ENCODE measurements at places on chromosomes 13 and 19.

- peak; percentile 82 for DNase-seq
These were observed at the start of gene FUT2 for GRCh38 chr19:48695743-48696352. FUT2 (plus strand) TSS chr19:48695971; CDS start chr19:48702957, 6,986 bp downstream.

DNA sequence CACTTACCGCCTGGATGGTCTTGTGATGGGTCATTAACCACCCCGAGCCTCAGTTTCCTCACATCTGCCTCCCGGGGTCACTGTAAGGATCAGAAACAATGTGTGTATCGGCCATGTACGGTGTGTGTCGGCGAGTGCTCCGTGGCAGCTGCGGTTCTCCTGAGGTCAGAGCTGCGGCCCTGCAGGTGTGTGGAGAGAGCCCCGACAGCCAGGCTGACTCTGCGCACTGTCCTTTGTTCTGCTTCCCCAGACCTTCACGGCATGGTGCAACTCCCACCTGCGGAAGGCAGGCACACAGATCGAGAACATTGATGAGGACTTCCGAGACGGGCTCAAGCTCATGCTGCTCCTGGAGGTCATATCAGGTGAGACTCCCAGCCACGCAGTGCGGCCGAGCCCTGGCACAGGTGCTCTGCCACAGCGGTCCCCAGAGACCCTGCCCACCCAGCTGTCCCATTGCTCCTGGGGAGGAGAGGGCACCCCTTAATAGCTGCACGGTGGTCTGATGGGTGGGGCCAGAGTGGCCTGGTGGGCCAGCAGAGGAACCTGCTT, 43.8 kb downstream of the CAPN12 start:
- no peak for DNase-seq

DNA sequence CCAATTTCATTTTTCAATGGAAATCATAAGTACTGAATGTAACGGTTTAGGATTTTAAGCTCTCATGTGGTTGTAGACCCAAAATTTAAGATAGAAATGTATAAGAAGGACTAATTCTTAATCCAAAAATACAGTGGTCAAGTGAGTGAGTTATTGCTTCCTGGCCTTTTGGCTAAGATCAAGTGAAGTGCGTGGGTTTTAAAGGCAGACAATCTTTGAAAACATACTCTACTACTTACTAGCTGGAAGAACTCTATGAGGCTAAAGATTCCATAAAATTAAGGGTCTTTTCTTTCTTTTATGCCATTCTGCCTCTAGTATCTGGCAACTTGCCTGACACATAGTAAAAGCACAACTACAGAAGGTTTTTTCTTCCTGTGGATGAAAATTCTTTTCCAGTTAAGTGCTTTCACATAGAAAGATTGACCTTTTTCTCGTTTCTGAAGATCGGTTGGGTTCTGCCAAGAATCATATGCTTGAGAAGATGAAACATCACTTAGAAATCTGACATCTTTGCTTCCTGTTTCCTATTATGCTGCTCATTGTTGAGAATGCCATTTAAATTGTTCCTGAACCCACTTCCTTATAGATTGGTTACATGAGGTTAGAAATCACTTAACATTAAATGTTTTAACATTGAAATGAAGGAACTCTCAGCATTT, 26.4 kb upstream of the SCEL start:
- DNase-seq, result no peak

DNA sequence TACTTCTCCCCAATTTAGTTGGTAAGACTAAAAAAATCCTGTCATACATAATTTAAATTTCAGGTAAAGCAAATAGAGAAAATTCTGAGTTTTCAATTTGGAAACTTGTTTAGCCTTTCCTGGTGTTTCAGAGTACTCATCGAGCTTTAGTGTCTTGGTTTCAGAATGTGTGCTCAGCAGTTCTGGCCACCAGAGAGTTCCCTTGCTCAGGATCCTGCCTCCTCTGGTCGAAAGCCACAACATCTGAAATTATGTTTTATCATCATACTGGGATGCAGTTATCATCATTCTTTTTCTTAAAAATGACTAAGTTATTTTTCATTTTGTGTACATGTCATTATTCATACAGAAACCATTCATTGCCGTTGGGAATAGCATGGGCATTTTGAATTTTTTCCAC, 263.2 kb upstream of the SPRY2 start:
- DNase-seq, result no peak

DNA sequence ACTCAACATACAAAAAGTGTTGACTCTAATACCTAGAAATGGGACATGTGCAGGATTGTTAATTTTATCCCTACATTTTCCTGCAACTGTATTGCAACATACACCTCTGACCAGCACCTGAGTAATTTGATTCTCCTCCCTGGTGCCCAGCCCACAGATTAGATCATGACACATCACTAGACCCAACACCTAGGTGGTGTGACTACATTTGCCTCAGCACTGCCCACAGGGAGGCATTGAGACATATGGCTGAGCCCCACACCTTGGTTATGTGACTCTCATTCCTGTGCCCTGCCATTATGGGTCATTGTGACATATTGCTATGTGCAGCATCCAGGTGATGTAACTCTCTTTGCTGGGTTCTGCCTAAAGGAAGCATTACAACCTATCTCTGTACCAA, 13.2 kb upstream of the ZNF254 start:
- no peak for DNase-seq

- peak; percentile 14 for DNase-seq
These were observed 2.1 kb downstream of the TEX30 start for GRCh38 chr13:102771298-102772041.

DNA sequence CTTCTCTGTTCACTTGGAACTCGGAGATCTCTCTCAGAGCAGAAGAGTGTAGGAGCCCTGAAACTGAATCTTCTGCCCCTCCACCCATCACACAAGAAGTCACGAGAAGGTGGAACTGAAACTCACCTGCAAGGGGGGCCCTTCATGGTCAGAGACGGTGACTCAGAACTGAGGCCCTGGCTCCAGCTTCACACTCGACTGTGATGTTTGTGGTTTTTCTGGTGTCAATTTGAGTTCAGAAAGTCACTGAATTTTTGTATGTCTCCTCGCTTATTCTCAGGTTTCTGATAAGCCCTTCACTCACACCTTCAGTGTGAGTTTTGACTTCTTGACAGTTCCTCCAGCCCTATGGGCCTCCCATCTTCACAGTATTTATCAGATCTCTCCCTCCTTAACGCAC, 23.1 kb downstream of the SIGLEC5 start:
- no peak for DNase-seq

GRCh38 chr13:73924607-73925006, 209.6 kb downstream of the KLF12 start:
- no peak for DNase-seq

DNA sequence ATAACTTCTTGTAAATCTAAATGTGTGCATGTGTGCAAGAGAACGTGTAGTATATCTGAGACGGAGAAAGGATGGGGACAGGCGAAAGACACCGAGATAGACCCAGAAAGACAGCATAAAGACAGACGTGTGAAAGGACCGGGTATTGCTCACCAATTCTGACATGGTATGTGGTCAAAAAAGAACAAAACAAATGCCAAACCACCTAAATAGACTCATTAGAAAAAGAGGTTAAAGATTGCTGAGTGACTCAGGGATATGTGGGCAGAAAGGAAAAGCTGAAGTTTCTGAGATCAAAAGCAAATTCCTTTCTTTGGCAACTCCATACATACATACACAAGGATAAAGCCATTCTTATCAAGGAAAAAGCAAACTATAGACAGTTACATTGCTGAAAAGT, 179.7 kb upstream of the TSC22D1 start:
- DNase-seq, result no peak

GRCh38 chr19:33304760-33305647, 2.7 kb upstream of the CEBPA start:
- peak; percentile 25 for DNase-seq

DNA sequence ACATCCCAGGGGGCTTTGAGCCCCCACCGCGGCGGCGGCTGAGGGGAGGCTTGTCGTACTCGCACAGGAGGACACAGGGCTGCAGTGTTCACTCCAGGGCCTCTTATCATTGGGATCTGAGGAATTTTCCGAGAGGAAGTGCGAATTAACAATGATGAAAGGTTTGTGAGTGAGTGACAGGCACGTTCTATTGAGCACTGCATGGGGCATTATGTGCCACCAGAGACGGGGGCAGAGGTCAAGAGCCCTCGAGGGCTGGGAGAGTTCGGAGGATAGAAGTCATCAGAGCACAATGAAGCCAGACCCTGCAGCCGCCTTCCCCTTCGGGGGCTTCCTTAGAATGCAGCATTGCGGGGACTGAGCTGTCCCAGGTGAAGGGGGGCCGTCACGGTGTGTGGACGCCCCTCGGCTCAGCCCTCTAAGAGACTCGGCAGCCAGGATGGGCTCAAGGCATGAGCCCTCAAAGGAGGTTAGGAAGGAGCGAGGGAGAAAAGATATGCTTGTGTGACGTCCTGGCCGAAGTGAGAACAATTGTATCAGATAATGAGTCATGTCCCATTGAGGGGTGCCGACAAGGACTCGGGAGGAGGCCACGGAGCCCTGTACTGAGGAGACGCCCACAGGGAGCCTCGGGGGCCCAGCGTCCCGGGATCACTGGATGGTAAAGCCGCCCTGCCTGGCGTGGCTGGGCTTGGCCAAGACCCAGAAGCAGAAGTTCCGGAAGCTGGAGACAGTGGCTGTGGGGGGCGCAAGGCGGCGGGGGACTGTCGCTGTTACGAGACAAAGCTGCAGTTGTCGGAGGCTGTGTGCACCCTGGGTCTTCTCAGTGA, 53.9 kb downstream of the MCF2L start:
- DNase-seq, result peak; percentile 31

- peak; percentile 44 for DNase-seq
These were observed 27.7 kb downstream of the ZNF844 start for GRCh38 chr19:12092065-12092867.

DNA sequence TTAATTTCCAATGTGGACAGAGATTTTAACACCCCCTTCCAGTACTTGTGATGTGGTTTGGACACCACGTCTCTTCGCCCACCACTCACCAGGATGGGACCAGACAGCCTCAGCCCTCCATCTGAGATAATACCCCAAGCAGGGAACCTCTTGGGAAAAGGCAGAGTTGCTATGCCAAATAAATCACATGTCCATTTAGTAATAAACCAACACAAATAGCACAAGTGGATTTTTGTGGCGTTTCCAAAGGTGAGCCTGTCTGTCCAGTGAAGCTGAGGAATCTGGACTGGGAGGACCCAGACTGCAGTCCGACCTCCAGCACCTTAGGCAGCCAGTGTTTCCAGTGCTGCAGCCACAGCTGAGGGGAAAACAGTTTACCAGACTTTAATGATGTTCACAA, 34.1 kb upstream of the GAS6 start:
- DNase-seq, result no peak

GRCh38 chr19:53892981-53893325, 11.0 kb downstream of the PRKCG start:
- DNase-seq, result peak; percentile 11

DNA sequence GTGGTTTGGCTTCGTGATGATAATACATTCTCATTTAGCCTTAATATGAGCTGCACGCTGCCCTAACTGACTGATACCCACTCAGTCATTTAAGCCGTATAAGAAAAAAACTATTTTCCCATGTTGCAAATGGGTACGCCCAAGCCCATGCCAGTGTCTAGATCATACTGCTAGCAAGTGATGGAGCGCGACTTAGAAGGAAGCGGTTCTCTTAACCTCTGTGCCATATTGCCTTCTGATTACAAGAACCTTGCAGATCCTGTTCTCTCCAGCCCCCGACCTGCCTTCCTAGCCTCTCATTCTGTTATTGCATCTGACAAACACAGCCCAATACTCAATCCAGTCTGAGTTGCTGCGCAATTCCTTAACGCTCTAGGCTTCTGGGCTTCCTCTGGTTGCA, 603 bp downstream of the GPALPP1 start:
- no peak for DNase-seq

- no peak for DNase-seq
These were observed 1.6 kb downstream of the MZF1 start for GRCh38 chr19:58571575-58571947.

GRCh38 chr13:93309886-93310523, 83.4 kb downstream of the GPC6 start:
- DNase-seq, result peak; percentile 53

DNA sequence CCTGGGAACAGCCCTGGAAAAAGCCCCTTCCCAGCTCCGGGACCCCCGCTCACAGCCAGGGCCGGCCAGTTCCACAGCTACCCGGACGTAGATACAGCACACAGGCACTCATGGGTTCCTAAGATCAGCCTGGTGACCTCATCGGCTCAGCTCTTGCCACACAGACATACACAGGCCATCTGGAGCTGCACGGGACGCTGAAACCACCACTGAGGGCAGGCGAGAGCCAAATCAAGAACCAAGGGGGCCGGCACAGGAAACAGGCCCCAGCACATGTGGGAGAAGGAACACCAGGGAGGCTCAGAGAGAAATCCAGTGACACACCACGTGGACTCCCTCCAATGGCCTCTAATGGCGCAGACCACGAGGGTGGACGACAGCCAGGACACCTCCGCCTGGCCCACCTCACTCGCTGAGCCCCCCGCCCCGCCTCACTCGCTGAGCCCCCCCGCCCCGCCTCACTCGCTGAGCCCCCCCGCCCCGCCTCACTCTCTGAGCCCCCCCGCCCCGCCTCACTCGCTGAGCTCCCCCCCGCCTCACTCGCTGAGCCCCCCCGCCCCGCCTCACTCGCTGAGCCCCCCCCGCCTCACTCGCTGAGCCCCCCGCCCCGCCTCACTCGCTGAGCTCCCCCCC, 69.7 kb upstream of the C13orf46 start:
- peak; percentile 77 for DNase-seq

DNA sequence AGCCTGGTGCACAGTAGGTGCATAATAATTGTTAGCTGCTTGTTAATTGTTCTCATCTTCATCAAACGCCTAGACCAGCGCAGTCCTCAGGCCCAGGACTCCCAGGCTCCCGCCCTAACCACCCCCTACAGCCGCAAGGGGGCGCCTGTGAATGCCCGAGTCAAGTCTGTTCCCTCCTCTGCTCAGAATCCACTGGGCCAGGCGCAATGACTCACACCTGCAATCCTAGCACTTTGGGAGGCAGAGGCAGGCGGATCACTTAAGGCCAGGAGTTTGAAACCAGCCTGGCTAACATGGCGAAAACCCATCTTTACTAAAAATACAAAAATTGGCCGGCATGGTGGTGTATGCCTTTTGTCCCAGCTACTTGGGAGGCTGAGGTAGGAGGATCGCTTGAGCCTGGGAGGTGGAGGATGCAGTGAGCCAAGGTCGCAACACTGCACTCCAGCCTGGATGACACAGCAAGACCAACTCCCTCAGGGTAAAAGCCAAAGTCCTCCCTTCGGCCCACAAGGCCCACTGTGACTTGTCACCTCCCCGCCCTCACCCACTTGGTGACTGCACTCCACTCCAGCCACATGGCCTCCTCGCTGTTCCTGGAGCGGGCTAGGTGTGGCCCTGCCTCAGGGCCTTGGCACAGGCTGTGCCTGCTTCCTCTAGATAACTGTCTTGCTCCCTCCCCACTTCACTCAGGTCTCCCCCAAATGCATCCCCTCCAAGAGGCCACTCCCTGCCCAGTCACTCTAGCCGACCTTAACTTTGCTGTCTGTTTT, 9.1 kb downstream of the ZNF653 start:
- peak; percentile 77 for DNase-seq
